ENCODE measurements at places on chromosomes 5 and 9.

GRCh38 chr9:109507421-109507838 is 9.3 kb upstream of the PTPN3 start:
- peak; percentile 96 for DNase-seq

DNA sequence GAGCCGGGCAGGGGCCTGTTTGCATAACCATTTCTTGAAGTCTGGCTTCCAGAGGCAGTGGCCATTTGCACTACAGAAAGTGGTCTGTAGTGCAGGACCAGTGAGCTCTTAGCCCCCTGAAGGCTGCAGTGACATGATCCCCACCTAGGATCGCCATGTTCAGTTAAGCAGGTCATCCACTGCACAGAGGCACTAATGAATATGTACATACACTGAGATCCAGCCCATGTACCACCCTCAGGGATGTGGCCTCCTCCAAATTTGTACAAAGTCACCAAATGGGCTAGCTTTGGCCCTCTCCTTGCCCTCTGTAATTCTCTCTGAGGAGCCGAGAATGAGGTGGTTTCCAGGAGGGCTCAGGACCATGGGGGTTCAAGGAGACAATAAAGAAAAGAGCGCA is 8.3 kb upstream of the SUSD3 start:
- DNase-seq, result no peak

- no peak for DNase-seq
Measured at GRCh38 chr9:28984016-28984415, 1410.7 kb upstream of the C9orf72 start.

- DNase-seq, result peak; percentile 11
Measured at GRCh38 chr9:110876929-110877328, 161.3 kb downstream of the LPAR1 start.

DNA sequence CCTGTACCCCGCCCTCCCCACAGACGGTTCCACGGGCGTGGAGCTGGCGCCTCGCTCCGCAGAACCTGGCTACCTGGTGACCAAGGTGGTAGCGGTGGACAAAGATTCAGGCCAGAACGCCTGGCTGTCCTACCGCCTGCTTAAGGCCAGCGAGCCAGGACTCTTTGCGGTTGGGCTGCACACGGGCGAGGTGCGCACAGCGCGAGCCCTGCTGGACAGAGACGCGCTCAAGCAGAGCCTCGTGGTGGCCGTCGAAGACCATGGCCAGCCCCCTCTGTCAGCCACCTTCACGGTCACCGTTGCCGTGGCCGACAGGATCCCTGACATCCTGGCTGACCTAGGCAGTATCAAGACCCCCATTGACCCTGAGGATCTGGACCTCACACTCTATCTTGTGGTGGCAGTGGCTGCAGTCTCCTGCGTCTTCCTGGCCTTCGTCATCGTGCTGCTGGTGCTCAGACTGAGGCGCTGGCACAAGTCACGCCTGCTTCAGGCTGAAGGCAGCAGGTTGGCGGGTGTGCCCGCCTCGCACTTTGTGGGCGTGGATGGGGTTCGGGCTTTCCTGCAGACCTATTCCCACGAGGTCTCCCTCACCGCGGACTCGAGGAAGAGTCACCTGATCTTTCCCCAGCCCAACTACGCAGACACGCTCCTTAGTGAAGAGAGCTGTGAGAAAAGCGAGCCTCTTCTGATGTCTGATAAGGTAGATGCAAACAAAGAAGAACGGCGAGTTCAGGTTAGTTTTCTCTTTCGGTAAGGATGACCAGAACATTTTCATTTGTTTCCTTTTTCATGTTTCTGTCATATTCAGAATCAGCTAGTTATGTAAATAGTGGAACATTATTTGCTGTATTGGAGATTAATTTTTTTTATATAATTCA is 2.3 kb downstream of the PCDHGA5 start:
- DNase-seq, result no peak

DNA sequence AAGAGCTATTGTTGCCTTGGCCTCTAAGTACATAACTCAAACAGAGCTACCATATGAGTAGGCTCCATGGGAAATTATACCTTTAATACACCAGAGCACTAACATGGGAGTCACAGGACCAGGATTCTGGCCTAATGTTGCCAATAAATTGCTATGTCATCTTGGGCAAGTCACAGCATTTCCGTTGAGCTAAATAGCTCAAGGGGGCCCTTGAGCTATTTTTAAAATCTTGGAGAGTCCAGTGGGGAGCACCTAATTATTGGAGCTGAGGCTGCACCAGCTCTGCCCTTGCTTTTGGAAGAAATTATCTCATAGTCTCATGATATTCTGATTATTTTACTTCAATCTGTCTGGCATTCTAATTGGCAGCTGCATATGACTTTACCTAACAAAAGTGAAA is 350.8 kb downstream of the ENC1 start:
- no peak for DNase-seq

- DNase-seq, result no peak
Measured at GRCh38 chr5:94223235-94223634, 395.2 kb downstream of the KIAA0825 start.

DNA sequence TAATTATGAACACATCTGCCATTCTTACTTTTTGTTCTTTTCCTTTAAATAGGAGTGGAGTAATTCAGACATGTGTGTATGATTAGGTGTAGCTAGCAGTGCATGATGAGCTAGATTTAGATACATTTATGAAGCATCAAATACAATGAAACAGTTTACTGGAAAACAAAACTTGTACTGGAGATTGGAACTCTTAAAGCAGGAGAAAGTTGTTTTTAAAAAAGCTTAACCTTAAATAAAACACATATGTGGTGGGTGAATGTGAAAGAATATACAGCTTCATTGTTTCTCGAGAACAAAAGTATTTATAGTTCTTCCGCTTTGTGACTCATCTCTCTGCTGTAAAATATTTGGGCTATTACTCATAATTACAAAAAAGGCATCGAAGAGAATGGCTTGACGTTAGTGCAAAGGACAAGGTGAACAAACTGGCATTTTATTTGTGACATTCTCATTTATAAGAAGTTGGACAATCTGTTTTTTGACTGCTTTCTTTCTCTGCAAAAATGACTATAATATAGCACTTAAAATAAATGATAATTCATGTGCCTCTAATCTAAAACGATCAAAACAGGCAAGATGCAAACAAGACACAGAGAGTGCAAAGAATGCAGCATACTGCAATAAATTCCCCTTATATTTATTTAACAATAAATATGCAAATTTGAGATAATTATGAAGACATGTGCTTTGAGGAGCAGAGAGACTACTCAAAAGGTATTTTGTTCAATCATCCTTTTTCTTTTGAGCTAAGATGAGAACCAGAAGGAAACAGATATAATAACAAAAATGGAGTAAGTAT is 478.8 kb downstream of the CETN3 start:
- peak; percentile 85 for DNase-seq

DNA sequence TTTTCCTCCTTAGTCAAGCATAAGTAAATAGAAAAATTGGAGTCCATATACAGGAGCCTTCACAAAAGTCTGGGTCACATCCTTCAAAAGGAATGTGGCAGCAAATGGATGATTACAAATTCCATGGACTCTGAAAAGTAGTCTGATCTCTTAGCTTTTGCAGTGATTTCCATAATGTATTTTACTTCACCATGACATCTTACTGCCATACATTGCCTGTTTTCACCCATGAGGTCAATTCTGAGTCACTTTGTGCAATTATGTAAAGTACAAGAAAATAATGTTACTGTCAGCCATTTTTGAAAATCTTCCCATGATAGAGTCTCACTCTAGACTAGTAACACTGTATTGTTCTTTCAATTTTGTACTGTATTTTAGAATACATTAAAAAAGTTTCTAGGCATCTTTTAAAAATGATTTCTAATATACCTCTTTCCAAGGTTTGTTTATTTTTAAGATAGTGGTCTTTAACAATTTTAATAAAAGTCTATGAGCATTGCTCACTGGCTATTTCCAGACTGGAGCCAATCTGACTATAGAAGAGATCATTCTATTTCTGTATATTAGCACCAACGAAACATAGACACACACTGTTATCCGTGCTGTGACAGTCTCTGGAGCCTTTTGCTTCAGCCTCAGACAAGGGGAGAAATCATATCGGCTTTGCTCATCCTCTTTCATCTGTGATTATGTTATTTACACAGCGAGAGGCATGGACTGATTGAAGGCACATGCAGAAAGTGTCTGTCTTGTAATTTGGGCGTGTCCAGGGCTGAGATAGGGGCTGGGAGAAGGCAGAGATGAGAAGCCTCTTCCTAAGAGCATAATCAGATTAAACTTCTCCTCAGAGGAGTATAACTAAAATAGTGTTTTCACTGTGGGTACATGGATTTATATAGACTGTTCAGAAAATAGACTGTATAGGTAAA is 22.9 kb upstream of the ACTBL2 start:
- no peak for DNase-seq

- DNase-seq, result no peak
Measured at GRCh38 chr5:160427607-160428006, 6.0 kb downstream of the PTTG1 start.

DNA sequence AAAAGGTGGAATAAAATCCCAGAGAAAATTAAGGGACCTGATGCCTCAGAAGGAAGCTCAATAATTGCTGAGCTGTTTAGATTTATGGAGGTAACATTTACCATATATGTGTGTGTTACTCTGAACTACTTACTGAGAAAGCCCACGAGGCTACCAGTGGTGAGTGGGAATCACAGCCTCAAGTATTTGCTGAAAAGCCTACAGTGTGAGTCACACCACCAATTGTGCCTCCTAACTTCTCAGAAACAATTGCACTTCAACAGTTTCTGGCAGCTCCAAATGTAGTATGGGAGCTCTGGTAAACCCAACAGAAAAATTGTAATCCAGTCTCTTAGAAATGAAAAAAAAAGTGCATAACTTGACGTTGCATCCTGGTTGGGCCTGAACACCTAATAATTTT is 551.6 kb downstream of the PRDM9 start:
- no peak for DNase-seq

- DNase-seq, result no peak
Measured at GRCh38 chr5:95925939-95926338, 35.7 kb downstream of the ELL2 start.

DNA sequence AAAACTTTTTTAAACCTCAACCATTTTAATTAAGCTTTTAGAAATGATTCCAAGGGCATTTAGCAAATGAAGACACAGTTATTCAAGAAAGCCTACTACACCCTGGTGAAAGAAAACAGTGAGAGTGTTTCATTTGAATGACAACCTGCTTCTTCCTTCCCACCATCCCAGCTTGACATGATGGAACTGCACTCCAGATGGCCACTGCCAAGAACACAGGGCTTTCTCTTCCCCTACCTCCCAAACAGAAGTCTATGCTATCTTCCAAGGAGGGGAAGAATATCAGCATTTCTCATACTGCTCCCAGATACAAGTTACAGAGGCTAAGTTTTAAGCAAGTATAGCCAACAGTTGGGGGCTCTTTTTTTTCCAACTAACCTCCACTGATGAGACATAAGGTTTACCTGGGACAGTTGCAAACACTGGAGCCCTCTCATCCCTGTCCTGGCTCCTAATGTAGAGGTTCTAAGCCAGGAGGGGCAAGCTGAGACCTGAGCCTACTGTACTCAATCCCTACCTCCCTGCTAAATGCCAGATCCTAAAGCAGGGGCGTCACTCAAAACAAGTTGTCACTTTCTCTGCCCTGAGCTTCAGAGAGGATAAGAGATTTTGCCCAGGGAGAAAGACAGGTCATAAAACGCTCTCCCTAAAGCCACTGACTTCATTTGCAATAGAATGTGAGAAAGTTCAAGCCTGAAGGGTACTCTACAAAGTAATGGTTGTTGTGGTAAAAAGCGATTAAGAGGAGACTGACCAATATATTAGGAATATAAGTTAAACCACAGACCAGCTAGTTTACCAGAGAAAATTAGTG is 88.5 kb upstream of the SLC27A6 start:
- no peak for DNase-seq

DNA sequence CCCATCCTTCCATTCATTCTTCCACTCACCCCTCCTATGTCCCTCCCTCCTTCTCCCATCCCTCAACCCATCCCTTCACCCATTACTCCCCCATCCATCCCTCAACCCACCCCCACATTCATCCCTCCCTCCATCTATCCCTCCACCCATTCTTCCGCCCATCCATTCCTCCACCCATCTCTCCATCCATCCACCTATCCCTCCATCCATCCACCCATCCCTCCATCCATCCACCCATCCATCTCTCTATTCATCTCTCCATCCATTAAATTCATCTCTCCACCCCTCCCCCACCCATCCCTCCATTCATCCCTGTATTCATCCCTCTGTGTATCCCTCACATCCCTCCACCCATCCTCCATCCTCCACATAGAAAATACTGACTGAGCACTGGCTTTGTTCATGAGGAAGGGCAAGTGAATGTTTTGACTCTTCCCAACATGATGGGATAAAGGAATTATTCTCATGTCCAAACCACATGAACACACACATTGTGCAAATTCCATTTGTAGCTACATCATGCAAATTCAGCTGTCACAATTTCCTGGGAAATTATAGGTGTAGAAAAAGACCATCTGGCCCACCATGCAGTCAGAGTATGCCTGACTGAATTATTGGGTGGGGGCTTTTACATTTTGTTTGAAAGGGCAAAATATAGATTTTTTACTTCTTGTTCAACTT is 6.9 kb upstream of the VAV2 start:
- peak; percentile 20 for DNase-seq

- no peak for DNase-seq
Measured at GRCh38 chr5:56422076-56422762, 189.1 kb upstream of the ANKRD55 start.

GRCh38 chr9:84045481-84046097 is 65.0 kb downstream of the RMI1 start:
- DNase-seq, result no peak

DNA sequence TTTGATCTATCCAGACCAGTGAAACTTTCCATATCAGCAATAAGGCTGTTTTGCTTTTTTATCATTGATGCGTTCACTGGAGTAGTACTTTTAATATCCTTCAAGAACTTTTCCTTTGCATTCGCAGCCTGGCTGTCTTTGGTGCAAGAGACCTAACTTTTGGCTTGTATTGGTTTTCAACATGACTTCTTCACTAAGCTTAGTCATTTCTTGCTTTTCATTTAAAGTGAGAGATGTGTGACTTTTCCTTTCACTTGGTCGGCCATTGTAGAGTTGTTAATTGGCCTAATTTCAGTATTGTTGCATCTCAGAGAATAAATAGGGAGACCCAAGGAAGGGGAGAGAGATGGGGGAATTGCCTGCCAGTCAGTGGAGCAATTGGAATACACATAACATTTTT is 26.4 kb upstream of the CMYA5 start:
- DNase-seq, result no peak

- DNase-seq, result peak; percentile 9
Measured at GRCh38 chr9:97638666-97639065, 5.0 kb downstream of the NCBP1 start.

DNA sequence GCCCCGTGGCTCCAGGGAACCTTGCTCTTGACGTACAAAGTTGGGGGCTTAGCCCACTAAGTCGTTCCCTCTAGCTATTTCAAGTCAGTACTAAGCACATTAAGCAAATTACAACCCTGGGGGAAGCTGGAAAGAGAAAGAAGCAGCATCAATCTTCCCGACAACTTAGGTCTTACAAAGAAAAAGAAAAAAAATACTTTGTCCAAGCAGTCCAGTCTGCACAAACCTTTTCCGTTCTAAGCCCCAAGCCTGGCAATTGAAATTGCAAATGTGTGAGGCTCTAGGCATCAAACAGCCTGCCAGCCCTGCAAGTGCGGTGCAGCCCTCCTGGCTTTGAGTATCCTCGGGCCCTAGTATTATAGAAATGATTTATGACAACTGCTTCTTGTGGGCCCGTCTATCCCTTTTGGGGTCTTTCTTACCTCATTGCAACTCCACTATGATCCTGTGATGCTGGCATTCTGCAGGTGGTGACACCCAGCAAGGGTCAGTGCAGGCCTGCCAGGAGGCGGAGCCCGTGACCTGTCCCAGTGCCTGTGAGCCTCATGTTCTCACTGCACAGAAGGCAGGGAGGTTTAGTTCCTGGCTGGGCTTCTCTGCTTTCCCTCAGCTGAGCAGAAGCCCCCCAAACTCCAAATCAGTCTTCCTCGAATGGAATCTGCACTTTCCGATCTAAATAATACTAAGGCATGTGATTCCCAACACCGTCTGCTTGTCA is 232.3 kb upstream of the IRX2 start:
- no peak for DNase-seq

All from adipocyte (in vitro differentiated cells).